ENCODE measurements at places on chromosomes 4 and X.

DNA sequence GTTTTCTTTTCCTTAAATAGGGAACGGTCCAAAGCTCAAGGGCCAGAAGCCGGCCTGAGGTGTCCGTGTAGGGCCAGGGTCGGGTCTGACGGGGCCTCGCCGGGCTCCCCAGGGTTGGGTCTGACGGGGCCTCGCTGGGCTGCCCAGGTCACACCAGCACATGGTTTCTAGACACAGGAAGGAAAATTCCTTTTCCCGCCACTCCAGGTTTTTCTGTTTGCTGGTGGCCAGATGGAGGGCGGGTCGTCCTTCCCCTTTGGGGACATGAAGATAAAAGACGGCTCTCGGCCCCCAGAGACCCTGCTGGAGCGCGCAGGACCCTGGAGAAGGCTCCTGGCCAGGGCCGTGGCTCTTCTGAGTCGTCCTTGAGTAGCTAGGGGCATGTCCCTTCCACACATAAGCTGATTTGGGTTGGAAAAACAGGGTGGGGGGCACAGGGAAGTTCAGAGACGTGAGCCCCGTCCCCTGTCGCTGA, 35.1 kb downstream of the PIGG start:
- no peak for DNase-seq

DNA sequence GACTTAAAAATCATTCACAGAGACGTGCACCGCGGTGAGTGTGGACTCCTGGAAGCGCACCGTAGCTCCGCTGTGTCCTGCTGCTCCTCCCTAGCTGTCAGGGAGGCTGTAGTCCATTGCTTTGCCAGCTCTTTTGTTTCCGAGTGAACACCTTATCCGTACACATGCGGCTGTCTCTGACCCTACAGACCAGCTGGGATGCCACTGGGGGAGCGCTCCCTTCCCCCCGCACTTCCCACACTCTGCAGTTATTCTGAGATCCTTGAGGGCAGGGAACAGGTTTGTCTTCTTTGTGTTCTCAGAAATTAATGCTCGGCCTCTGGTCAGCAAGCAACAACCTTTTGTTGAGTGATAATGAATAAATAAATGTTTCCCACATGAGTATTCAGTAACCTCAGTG, 33.7 kb upstream of the MSANTD1 start:
- DNase-seq: no peak

DNA sequence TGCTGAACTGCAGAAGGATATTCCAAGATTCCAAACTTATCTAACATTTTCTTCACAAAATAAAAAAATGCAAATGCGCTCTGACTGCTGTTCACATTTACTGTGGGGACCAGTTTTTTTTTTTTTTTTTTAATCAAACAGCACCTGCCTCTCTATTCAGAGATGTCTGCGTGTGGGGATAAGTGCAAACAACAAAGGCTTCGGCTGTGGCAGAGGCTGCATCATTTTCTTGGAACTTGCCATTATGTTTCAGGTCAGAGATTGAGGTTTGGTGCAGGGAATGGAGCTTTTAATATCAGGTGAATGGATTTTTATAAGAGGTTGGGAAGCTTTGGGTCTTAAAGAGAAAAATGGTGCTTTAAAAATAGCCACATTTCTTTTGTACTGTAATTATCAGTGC, 78.2 kb upstream of the TET2 start:
- DNase-seq: no peak

DNA sequence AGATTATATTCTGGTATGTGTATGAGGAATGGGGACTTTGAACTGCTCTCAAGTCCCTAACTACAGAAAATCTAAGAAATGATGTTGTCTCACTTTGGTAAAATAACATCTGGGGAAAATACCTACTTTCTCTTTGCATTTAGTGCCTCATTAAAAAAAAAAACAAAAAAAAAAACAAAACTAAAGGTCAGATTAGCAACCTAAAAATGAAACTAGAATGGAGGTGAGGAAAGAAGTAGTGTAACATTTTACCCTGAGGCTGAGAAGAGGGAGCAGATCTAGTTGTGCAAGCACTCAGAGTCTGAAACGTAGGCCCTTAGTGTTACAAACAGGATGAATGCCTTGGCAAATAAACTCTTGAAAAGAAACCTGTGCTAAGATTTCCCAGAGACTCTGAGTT, 56.0 kb downstream of the VGLL1 start:
- DNase-seq: no peak

GRCh38 chr4:113820108-113820507, 58.6 kb upstream of the CAMK2D start:
- DNase-seq: no peak

DNA sequence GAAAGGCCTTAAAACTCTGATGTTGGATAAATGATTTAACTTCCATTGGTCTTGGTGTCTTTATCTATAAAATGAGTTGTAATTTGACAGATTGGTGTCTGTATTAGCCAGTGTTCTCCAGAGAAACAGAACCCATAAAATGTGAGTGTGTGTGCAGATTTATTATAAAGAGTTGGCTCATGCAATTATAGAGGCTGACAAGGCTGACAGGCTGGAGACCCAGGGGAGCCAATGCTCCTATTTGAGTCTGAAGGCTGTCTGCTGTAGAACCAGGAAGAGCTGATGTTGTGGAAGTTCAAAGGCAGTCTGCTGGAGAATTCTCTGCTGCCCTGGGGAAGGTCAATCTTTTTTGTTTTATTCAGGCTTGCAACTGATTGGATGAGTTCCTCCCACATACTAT, 131.7 kb downstream of the SLC4A4 start:
- no peak for DNase-seq

DNA sequence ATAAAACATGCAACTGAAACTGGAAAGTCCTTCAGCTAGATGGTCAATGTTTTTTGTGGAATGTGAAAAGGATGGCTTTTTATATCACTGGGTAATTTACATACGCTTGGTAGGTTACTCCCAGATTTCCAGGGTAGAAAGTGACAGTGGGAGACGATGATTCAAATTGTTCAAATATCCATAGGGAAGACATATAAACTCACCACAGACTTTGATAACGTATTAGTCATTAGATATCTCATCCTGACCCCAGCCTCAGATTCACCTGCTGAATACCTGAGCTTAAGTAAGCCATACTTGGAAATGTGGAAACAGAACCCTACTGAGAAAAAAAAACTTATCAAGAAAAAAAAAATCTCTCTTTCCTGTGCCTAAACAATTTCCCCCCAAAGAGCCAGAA, 169.4 kb downstream of the ZNF674 start:
- DNase-seq: no peak

DNA sequence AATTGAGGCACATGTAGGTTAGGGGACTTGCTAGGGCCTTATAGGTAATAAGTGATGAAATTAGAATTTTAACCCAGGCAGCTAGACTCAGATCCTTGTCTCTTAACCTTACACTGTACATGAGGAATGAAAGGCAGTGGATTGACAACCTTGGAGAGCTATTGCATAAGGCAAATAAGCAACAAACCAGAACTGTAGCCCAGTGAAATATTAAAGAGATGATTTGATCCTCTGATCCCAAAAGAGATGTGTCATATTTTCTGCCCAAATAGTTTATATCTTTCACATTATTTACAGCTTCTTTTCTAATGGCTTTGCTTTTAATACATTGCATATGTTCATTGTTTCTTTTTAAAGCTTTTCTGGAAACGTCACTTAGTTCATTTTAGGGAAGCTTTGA, 252.6 kb downstream of the ANK2 start:
- no peak for DNase-seq

DNA sequence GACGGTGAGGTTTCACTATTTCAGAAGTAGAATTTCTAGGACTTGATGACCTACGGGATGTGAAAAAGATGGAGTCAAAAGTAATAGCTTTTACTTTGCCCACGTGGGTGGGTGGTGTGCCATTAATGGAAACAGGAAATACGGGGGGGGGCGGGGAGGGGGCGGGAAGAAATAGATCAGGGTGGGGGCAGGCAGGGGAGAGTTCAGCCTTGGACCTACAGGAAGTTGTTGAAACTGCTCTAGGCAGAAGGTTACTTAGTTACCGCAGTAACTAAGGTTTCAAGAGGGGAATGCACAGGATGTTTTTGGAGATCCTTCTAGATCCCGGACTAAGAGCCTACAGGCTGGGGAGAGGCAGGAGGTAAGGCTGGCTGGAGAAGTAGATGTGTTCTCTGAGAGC, 3.6 kb upstream of the FHL1 start:
- no peak for DNase-seq

DNA sequence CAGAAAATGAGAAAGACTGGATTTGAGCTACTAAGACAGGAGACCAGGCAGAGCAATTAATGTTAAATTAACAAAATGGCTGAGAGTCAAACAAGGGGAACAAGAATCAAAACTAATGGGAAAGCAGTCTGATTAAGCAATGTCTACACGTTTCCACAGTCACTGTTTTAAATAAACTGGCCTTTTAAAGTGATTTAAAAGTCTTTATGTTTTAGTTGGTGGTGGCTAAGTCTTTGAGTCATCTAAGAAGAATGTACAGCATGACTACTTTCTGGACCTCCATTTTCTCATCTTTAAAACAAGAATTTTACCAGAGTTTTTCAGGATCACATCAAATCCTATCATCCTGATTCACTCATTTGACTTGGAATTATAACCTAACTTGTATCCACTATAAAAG, 233.8 kb downstream of the ENOX2 start:
- no peak for DNase-seq

GRCh38 chrX:154840856-154841255, 6.4 kb upstream of the SMIM9 start:
- no peak for DNase-seq

- no peak for DNase-seq
Observed at GRCh38 chrX:138986866-138987265, 275.3 kb upstream of the FGF13 start.

GRCh38 chrX:122582280-122582974, 601.7 kb upstream of the GRIA3 start:
- no peak for DNase-seq

GRCh38 chr4:157702831-157703230, 470.0 kb downstream of the GASK1B start:
- no peak for DNase-seq

All from cerebellar nuclear complex (tissue), 1 donor.